GM12892 (cell line): ENCODE measurements at places on chromosomes 7 and 10.

GRCh38 chr10:76299501-76299900 is 868.1 kb downstream of the LRMDA start:
- DNase-seq, result no peak

DNA sequence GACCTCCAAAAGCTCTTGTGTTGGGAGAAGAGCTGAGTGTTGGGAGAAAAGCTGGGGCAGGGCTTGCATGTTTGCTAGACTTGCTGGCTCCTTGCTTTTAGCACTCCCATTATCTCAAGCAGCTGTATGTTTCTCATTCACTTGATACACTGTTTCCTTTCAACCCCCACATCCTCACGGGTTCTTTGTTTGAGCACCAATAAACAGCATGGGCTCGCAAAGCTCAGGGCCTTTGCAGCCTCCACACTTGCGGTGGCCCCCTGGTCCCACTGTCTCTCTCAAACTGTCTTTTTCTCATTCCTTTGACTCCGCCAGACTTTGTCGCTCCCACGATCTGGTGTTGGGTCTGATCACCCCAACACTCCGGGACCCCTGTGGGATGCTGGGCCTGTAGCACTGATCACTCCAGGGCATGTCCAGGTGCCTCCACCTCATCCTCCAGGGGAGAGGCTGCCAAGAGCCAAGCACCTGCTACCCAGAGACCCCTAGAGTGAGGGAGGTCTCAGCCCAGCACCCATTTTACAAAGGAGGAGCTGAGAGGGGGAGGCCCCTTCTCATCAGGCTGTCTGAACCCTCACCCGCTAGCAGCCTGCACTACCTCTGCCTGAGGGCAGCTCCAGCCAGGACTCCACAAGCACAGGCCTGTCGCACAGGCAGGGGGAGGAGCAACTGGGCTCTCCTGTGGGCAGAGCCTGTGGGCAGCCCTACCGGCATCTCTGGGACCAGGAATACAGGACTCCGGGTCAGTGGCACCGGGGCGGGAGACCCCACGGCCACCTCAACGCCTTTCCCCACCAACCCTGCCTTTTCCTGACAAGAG is 49.1 kb upstream of the MSMB start:
- no peak for DNase-seq

DNA sequence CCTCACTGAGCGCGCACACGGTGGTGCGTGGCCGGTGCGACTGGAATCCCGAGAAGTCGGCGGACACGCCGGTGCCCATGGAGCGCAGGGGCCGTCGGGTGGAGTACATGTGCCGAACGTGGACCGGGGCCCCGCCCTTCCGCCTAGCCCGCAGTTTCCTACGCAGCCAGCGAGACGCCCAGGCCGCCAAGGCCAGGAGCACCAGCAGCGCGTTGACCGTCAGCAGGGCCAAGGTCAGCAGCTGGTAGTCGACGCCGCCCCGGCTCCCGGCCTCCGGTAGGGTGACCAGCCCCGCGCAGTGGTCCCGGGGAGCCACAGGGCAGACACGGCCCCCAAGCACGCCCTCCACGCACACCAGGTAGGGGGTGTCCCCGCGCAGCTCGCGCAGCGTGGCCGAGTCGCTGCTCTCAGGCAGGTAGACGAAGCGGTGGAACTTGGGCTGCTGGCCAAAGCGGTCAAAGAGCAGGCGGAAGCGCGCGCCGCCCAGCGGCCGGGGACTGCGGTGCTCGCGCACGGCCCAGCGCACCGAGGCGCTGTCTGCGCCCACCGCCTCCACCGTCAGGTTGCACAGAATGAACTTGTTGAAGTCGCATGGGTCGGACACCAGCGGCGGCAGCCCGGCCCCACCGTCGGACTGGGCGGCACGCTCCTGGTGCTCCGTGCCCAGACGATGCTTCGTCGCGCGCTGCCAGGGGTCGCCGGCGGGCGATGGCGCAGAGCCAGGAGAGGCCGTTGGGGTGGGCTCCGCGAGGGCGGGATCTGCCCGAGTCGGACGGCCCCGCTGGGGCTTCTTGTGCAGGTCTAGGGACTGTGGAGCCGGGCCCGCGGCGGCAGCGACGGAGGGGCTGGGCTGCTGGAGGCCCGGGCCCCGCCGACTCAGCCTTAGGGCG is 2.2 kb downstream of the TRIL start:
- DNase-seq, result peak; percentile 38

- DNase-seq, result no peak
Observed at GRCh38 chr10:70135046-70135445, 2.4 kb upstream of the AIFM2 start.

GRCh38 chr10:4154191-4154715 is 369.2 kb upstream of the KLF6 start:
- DNase-seq, result no peak

- no peak for DNase-seq
Observed at GRCh38 chr7:17668122-17668521, 272.2 kb downstream of the SNX13 start.

GRCh38 chr7:108326938-108327337 is 129.3 kb downstream of the NRCAM start:
- DNase-seq, result no peak

DNA sequence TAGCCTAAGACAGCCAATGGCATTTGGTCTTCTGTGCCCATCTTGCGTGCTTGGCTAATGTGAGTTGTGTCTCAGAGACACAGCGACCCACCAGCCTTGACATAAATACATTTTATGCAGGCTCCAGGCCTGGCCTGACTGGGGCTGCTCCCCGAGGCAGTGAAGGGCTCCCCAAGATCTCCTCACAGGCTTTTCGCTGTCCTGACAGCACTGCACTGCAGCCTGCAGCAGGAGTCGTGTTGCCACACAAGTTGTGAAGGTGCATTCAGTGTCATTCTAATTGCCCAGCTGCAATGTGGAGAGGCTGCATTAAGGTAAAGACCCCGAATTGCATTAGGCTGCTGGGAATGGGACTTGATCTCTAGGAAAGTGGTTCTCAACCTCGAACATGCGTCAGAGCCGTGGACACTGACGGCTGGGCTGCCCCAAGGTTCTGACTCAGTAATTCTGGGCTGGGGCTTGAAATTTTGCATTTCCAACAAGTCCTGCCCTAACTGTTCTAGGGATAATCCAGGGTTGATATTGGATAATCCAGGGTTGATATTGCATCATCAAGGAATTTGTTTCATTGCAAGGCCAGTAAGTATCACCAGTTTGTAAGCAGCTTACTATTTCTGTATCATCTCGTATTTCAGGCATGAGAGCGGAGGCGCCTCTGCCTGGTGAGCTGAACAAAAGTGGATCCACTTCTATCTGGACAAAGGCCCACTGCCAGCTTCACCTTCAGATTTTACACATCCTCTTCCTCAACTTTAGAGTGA is 108.7 kb upstream of the INSIG1 start:
- DNase-seq, result no peak

GRCh38 chr10:99854860-99855259 is 72.4 kb downstream of the ABCC2 start:
- no peak for DNase-seq

- DNase-seq, result no peak
Observed at GRCh38 chr7:43760861-43761260, 2.4 kb downstream of the BLVRA start.

- DNase-seq, result no peak
Observed at GRCh38 chr10:44813201-44813600, 97.9 kb upstream of the TMEM72 start.

DNA sequence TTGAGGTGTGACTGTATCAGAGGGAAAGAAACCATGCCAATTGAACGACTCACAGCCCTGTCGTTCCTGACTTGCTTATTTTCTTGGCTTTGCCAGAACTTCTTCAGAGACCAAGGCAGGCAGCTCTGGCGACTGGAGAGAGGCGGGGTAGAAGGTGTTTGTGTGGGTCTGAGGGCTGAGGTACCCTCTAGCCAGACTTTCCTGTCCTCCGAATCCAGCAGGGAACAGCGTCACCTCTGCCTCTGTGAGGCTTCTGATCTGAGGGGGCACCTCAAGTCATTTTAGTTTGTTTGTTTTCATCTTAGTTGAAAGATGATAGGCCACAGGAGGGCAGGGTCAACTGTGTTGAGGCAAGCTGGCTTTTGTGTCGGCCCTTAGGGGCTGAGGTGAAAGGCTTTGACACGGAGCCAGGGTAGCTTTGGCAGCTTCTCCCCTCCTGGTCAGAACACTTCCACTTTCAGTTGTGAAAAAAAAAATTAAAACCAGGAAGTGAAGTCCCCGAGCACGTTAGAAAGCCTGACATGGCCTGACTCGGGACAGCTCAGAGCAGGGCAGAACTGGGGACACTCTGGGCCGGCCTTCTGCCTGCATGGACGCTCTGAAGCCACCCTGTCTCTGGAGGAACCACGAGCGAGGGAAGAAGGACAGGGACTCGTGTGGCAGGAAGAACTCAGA is 1.9 kb downstream of the ACSL5 start:
- peak; percentile 67 for DNase-seq

DNA sequence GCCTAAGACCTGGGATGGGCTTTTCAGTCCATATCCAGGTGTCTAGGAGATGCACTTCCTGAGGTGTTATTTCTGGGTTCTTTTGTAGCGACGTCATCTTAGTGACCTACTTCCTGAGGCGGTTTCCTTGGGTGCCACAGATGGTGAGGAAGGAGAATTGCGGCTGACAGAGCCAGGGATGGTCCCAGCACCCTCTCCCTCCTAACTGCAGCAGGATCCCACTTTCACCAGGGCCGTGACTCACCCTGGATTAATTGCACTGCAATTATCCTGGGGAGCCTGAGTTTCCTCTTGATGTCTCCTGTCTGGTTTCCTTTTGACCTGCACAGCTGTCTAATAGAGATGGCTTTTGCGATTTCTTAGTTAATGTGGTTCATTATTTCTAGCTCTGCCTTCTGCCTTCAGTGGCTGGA is 271.7 kb downstream of the TCF7L2 start:
- no peak for DNase-seq

DNA sequence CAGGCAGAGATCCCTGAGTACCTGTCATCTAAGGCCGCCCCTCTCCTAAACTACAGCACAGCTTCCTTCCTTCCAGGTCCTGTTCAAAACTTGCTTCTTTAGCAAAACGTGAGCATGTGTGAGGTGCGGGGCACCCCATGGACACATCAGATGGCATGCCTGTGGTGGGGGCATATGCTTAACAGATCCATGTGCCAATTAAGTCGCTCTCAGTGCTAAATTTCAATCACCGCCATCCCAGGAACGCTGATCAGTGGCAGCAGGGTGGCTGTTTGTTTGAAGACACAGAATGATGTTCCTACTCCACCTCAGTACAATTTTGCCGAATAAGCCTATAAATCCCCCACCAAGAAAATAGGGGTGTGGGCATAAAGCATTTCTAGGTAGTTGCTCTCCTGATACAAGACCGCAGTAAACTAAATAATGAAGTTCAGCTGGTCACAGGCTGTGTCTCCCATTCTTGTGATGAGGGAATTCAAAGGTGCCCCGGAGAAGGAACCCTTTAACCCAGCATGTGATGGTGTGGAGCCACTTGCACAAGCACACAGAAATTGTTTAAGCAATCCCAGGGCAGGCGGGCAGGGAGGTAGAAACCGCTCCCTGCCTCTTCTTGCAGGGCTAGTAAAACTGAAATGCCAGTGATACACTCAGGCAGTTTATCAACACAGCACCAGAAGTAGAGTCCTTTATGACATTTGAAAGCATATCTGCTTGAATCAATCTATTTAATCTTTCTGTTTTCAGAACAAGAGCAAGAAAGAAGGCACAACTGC is 205.7 kb downstream of the SORCS1 start:
- DNase-seq, result no peak
